ENCODE measurements at places on chromosomes 2 and 18.

- DNase-seq: no peak
These were observed 25.5 kb downstream of the MPPE1 start for GRCh38 chr18:11882636-11883035.

- DNase-seq: no peak
These were observed 143.3 kb downstream of the HDAC4 start for GRCh38 chr2:239257511-239257937.

DNA sequence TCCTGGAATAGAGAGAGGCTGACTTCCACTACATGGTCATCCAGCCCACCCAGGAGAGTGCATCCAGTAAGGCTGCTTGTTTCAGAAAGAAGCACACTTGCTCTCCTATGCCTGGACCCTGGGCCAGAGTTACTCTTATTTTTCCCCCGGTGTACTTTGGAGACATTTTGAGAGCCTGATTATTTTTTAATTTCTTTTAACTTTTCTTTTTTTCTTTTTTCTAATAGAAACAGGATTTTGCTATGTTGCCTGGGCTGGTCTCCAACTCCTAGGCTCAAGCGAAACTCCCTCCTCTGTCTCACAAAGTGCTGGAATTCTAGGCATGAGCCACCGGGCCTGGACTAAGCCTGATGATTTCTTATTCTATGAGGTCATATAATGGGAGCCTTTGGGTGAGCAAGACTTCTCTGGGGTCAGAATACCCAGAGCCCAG, 62.2 kb downstream of the RPL37A start:
- no peak for DNase-seq

DNA sequence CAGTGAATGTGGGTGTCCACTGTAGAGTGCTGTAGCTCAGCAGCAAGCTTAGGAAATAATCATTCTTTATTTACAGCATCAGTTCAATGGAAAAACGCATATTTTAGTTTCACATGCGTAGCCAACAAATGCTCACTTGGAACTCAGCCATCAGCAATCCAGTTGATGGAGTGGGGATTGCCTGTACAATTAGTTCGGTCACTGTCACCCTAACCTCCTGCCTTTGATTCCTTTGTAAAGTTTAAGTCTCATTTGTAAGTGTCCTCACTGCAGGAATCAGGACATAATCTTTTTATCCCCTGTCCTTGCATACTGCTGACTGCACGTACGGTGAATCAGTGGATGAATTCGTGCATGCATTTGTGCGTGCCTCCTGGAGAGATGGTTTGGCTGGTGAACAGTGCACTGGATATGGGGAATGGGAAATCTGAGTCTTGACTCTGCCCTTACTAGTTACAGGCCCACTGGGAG, 55.9 kb downstream of the RAB31 start:
- DNase-seq: no peak

DNA sequence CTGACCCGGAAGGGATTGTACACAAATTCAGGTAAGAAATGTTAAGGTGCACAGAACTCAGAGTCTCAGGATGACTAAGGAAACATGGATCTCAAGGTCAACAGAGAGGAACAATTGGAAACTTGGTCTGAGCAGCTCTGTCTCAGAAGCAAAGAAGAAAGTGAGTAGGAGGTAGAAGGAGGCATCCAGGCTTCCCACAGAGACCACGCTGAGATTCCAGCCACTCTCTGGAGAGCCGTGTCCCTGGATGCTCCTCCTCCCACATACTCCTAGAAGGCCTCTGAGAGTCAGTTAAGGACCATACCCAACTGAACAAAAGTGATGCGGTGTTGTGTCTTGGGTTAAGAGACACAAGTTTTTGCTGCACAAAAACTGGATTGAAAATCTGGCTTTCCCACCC, 8.6 kb upstream of the PLB1 start:
- no peak for DNase-seq

DNA sequence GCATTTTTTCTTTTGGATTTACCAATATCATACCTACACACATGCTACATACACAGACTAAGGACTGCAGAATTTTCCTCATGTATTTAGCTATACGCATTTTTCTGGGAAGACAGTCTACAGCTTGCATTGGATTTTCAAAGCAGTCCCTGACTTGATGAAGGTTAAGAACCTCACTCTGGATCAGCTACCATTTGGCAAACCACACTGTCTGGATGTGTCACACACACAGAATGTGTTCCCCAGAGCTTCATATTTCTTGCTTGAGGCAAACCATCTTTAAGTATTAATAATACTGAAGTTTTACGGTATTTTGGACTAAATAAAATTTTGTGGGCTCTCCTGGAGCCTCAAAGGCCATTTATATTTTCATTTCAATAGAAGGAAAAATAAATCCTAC, 102.3 kb downstream of the TCF4 start:
- no peak for DNase-seq

DNA sequence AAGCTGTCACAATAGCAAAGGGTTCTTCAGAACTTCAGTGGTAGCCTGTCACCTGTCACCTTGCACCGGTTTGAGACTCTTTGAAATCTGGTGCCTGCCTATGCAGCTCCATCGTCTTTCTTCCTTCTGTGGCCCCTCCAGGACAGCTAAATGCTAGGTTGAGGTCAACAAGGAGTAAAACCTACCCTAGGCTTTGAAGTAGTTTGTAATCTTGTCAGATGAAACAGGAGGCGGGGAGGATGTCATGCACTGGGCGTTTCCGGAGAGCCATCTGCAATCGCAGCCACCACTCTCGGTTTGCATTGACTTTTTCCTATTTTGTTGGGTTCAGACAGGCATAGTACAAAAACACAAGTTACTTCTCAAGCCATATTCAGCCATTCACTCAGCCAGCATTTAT, 116.7 kb downstream of the LPIN1 start:
- DNase-seq: no peak

GRCh38 chr2:172928756-172929155, 146.9 kb upstream of the MAP3K20 start:
- DNase-seq: no peak

GRCh38 chr2:26185954-26186770, 13.3 kb downstream of the GAREM2 start:
- DNase-seq: no peak

DNA sequence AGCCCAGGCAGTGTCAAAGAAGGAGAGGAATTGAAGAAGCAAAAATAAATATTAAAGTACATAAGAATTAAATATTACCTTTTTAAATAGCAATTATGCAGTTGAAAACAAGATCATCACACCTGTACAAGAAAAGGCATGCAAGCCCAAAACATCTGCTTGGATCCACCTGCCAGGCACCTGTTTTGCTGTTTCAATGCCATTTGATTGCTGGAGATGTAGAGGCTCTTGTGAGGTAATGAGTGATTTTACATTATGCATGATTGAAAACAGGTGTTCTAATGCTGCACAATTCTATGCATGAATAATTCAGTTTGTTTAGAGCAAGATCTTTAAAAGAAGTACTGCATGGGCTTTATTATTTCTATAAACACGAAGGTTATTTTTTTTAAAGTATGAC, 700.6 kb upstream of the ZEB2 start:
- no peak for DNase-seq

GRCh38 chr2:41600460-41600859, 447.4 kb upstream of the PKDCC start:
- DNase-seq: no peak

GRCh38 chr2:128537646-128538045, 219.0 kb upstream of the HS6ST1 start:
- no peak for DNase-seq

GRCh38 chr2:17545680-17546613, 5.5 kb downstream of the VSNL1 start:
- DNase-seq: no peak

- DNase-seq: no peak
These were observed 38.3 kb downstream of the DHRS9 start for GRCh38 chr2:169107645-169108044.

DNA sequence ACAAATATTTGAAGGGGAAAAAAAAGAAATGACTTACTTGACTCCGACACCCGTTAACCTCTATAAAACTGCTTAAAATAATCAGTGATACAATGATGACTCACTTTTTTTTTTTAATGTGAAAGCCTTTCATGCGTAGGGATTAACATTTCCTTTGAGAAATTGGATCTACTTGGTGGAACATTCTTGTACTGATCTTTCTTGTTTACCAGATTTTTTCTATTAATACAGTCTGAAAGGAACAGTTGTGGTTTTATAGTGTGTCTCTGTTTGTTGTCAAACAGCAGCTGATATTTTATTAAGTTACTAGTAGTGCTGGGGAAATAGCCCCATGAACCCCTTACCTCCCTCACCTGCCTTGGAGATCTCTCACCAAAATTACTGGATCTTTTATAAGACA, 40.2 kb upstream of the NEB start:
- no peak for DNase-seq

DNA sequence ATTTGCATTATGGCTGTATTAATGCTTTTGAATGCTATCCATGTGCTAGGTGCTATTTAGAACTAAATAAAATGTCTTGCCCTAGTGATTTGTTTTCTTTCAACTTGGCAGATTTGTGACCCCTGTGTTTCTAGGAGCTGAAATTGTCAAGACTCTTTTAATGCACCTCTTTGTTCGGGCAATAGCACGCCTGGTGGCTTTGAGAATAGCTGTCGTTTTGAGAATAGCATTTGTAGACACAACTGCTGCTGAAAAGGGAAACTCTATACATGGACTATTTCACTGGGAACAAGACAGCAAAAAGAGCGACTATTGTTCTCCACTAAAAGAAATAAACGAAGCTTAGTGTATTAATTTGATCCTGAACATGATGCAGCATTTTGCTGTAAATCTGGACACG, 352.1 kb upstream of the ZNF521 start:
- no peak for DNase-seq

GRCh38 chr2:180539541-180539940, 440.9 kb upstream of the UBE2E3 start:
- no peak for DNase-seq

DNA sequence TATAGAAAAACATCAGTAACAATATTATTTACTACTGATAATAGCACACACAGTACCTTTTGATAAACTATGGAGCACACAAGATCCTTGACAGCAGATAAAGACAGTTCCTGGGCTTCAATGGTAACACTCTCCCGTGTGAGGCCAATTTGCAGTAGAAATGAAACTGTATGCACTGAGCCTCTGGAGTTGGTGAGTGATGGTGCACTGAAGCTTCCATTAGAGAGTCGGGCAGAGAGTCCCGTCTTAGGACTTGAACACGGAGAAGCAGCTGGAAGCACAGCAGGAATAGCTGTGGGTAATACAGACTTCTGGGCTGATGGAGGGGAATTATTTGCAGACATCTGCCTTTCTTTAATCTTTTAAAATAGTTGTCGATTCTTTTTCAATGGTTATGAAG, 8.5 kb downstream of the PRKD3 start:
- DNase-seq: no peak

DNA sequence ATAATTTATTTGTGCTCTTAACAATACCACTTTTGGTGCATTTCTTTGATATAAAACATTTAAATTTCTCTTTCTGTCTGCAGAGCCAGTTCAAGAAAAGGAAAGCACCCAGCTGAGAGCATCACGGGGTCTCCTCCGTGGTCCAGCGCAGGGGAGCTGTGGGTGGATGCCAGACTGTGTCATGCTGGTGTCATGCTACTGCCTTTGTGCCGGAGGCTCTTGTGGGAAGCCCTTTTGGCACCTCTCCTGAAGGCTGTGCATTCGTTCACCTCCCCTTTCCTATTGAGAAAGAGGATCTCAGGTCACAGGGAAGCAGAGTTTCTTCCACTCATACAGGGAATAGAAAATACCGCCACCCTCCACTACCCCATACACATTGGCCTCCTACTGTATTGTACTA, 450.4 kb downstream of the GALR1 start:
- DNase-seq: no peak

- DNase-seq: no peak
These were observed 696.4 kb upstream of the ZNF804A start for GRCh38 chr2:183901931-183902330.

GRCh38 chr18:6712401-6712800, 17.1 kb upstream of the ARHGAP28 start:
- DNase-seq: no peak

- DNase-seq: no peak
These were observed 265.7 kb upstream of the NT5C1B start for GRCh38 chr2:18855027-18855426.

DNA sequence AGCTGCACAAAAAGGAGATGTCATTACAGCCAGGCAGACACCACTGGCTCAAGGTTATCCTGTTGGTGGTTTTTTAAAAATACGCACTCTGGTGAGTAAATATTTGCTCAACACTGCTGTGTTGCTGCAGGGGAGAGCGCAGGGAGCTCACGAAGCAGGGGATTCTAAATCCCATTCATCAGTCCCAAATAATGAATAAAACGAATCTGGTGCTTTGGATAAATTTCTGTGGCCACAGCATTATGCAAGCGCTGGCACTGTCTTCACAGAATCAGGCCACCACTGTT, 256.2 kb downstream of the HDAC4 start:
- no peak for DNase-seq

- no peak for DNase-seq
These were observed 120.8 kb downstream of the CRIM1 start for GRCh38 chr2:36476411-36476810.

GRCh38 chr18:3603421-3604234, 153.7 kb downstream of the TGIF1 start:
- DNase-seq: peak; percentile 93

GRCh38 chr2:109277406-109277805, 148.4 kb downstream of the SH3RF3 start:
- no peak for DNase-seq

DNA sequence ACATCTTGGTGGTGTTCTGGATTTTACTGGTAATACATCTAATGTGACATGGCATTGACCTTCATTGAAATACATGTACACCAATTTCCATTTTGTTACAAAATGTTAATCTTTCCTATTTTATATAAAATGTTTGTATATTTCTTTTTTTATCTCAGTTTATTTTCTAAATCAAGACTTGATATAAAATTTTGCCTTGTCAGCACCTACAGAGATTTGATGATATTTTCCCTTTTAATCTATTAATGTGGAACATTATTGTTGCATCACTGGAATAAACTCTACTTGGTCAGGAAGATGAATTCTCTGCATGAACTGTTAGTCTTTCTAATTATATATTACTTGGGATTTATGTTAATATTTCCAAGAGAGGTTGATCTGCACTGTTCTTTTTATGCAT, 294.0 kb upstream of the ETAA1 start:
- DNase-seq: no peak

- no peak for DNase-seq
These were observed 926 bp downstream of the SERPINB8 start for GRCh38 chr18:63970809-63971205.

DNA sequence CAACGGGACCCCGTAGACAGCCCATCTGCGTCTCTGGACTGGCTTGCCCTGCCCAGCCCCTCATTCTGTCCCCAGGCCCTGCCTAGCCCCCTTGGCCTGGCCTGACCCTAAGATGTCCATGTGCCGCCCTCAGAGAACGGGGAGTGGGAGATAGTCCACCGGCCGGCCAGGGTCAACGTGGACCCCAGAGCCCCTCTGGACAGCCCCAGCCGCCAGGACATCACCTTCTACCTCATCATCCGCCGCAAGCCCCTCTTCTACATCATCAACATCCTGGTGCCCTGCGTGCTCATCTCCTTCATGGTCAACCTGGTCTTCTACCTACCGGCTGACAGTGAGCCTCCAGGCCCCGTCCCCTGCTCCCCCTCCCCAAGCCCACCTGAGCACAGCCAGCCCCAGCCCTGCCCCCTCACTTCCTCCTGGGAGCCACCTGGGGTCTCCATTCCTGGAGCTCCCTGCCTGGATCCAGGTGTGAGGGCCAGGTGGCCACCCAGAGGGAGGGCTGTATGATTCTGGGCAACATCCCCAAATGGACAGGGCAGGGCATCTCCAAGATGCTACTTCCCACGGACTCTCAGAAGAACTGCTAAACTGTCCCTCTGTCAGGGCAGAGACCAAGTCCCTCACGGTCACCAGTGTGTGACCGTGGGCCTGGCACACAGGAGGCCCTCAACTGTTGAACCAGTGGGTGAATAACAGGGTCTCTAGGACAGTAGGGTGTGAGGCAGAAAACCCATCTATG, 4.0 kb downstream of the CHRND start:
- no peak for DNase-seq
